ENCODE measurements at places on chromosomes 1 and 21.

- DNase-seq, result no peak
These were observed 66.1 kb downstream of the NID1 start for GRCh38 chr1:235998812-235999211.

DNA sequence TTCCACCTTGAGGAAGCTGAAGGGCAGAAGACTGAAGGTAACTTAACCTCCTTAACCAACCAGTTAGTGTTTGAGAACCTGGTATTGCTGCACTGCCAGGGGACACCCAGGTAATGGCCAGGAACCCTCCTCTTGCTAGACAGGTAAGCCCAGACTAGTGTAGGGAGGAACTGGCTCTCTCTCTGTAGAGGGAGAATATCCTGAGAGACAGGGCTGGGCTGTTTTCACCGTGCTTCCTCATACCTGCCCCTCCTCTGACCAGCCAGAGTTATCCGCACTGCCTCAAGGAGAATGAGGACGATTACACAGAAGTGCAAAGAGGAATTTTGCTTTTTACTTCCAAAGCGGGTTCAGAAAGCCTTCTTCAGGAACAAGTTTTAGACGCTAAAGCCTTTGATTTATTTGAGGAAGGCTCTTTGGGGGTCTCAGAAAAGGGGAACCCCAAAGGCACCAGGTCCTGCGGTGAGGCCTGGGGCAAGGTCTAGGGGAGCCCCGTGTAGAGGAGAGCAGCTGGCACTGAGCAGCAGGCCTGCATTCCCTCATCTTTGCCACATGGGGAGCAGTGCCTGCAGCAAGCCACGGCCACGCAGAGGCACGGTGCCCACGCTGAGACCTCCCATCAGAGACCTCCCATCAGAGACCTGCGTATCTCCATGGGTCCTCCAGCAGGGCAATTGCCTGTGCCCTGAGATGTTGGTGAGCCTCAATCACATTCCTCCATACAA, 13.5 kb downstream of the GNG4 start:
- no peak for DNase-seq

GRCh38 chr1:210706246-210706645, 377.5 kb downstream of the HHAT start:
- DNase-seq, result no peak

- DNase-seq, result no peak
These were observed 127.1 kb downstream of the MAST2 start for GRCh38 chr1:45930258-45931150.

- no peak for DNase-seq
These were observed 11.2 kb downstream of the RPL5 start for GRCh38 chr1:92843046-92843423.

DNA sequence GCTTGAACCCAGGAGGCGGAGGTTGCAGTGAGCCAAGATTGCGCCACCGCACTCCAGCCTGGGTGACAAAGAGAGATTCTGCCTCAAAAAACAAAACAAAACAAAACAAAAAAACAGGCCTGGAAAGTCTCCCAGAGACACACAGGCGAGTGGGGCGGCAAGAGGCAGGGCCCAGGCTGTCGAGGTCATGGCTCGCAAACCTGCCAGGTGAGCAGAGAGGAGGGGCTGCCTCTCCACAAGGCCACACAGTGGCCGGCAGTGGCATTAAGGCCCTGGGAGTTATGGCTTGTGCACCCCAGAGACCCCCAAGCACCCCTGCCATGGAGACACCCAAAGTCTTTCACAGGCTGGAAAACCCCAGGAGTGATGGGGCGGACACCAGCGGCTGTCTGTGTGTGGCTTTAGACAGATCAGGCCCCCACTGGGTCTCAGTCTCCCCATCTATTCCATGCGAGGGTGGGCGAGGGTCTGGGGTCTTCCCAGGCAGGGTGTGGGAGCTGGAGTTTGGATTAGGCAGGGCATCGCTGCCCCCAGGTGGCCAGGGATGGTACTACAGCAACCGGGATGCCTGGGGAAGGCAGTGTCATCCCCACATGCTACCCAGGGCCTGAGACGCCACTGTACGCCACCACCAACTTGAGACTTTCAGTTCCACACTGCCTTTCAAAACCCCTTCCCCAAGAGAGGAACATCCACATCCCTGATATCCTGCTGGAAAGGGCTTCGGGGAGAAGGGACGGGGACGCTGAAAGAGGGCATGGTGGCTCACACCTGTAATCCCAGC, 7.3 kb upstream of the CTRC start:
- DNase-seq, result peak; percentile 70

DNA sequence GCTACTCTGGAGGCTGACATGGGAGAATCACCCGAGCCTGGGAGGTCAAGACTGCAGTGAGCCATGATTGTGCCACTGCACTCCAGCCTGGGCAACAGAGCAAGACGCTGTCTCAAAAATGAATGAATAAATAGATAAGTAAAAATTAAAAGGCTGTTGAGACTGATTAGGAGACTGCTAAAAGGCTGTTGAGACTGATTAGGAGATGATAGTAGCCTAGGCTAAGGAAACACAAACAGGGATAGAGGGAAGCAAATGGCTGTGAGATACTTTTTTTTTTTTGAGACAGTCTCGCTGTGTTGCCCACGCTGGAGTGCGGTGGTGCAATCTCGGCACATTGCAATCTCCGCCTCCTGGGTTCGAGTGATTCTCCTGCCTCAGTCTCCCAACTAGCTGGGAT, 28.4 kb downstream of the PRPF38A start:
- no peak for DNase-seq

GRCh38 chr1:51916587-51917405, 38.3 kb upstream of the NRDC start:
- no peak for DNase-seq

DNA sequence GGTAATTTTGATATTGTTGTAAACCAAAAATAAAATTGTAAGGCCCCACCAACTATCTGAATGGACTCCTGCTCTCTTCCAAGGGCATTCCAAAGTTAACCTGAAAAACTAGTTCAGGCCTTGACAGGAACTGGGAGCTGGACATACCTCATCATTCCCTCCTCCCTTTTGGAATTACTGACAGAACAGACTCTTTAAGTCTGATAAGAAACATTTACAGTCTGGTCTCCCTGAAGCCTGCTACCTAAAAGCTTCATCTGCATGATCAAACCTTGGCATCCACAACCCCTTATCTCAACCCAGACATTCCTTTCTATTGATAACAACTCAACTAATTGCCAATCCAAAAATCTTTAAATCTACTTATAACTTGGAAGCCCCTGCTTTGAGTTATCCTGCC, 123.8 kb downstream of the TLR5 start:
- DNase-seq, result no peak

DNA sequence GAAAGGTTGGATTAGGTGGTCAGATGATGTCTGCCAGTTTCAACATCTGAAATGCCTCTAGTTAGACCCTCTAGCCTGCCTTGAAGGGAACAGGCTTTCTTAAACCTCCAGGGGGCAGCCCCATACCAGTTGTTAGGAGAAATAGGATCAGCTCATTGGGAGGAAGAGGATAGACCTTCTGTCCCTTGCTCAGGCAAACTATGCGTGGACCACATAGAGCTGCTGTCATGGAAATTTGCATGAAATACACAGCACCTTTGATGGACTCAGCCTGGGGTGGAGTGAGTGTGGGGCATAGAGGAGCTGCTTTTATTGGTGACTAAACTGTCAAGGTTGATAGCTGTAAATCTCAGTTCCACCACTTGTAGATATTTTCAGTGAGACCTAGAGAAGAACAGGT, 38.4 kb upstream of the SPAG17 start:
- DNase-seq, result no peak

Measured in inflammatory macrophage treated with lipopolysaccharide for 4 hours (primary cell).